ENCODE measurements at places on chromosomes 7 and 10. TPM values are rescaled to one million over a fixed set of nuclear protein-coding genes. Genes with fewer than 3 reads are reported as not detected.

DNA sequence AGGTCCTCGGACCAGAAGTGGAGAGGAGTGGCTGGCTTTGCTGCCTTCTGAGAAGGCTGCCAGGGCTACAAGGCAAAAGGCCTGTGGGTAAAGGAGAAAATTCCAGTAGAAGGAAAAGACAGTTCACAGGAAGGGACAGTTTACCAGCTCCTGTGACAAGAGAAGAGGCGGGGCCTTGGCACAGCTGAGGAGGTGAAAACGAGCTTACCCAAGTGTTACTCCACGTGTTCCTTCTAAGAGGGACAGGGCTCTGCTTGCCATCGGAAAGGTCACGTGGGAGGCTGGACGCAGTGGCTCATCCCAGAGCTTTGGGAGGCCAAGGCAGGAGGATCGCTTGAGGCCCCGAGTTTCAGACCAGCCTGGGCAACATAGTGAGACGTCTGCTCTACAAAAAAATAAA is 129.4 kb upstream of the ZNF746 start:
- ATAC-seq: no peak

Gene LEP
- not detected for total RNA-seq

DNA sequence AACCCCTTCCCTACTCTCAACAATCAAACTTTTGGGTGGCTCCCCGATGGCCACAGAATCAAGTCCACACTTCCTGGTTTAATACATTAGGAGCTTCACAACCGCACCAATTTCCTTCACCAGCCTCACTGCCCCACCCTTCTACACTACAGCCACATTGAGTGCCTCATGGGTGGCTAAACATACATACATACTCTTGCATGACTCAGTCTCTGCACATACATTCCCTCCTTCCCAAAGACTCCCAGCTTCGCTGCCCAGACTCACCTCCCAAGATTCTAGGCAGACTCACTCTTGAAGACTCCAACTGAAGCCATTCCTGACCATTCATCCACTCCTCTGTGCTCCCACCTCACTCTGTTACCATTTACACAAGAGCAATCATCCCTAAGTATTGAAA is 15.9 kb downstream of the VPS41 start:
- no peak for ATAC-seq

DNA sequence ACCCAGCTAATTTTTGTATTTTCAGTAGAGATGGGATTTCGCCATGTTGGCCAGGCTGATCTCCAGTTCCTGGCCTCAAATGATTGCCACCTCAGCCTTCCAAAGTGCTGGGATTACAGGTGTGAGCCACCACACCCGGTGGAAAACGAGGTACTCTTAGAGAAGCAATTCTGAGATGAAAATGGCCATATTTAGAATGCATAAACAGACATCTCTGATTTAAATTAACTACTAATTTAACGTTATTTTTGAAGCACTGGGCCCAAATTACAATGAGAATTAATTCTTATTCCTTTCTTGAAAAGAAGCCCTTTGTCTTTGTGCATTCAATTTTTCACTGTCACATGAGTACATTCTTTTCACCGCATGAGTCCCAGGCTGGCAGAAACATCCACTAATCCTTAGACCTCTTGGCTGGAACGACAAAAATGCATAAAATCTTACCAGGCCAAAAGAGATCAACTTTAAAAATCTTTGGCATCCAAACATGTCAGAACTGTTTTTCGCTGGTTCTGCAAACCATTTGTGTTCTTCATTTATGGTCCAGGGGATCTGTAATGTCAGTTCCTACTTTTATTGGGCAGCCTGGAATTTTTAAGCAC is 60.1 kb upstream of the CAPZA2 start:
- peak; percentile 23 for ATAC-seq

Gene SPDYE5
- not detected for total RNA-seq

DNA sequence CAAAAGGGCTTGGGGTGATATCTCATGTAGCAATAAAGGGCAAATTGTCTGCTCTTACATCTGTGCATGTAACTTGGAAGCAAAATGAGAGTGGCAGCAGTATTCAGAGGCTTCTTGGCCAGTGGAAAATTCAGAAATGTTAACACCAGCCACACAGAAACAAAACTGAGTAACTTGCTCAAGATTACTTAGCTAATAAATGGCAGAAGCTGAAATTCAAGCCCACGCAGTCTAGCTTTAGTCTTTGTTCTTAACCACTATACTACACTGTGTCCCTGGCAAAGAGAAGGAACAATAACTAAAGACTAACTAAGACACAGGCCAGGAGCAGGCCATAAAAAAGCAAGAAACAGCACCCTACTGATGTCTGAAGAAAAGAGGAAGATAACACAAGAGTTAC is 185.9 kb upstream of the ASAH2 start:
- no peak for ATAC-seq

Gene STEAP4
- 68.2 TPM for total RNA-seq

- no peak for ATAC-seq
These were observed 134.4 kb downstream of the BMS1 start for GRCh38 chr10:42916974-42917373.

Gene ATOH7
- 0.35 TPM for total RNA-seq
